ENCODE measurements at places on chromosomes 3 and 15.
A peak's percentile ranks its signal among the peaks of the same experiment; 100 is the strongest.

- DNase-seq: no peak
These were observed 681.6 kb upstream of the ARPP21 start for GRCh38 chr3:34957677-34958076.

DNA sequence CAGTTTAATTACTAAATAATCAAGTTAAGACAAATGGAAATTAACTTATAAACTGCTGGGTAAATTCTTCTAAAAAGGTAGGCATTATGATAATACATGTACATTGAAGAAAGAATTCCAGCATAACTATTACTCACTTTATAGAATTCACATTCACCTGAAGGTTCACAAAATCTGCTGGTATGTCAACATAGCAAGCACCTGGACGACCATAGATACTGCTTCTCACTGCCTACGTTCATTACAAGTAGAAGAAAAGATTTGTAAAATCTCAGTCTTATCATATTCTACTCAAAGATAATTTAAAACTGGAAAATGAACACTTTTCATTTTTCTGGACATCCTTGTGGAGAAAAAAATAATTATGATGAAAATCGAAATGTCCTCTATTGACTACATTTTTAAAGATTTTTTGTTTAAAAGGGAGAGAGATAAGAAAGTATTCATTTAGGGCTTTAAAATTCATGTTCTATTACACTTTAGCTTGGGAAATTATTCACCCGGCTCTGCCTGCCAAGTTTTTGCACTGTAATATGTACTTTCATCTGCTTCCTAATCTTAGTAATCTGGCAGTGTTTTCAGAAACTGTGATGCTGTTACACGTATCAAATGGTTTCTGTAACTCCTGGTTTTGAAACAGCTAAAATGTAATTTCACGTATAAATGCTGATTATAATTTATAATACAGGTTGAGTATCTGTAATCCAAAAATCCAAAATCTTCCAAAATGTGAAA lies 16.1 kb downstream of the HACL1 start:
- DNase-seq: peak; percentile 33

- DNase-seq: no peak
These were observed 106.0 kb downstream of the HMG20A start for GRCh38 chr15:77526595-77527163.

DNA sequence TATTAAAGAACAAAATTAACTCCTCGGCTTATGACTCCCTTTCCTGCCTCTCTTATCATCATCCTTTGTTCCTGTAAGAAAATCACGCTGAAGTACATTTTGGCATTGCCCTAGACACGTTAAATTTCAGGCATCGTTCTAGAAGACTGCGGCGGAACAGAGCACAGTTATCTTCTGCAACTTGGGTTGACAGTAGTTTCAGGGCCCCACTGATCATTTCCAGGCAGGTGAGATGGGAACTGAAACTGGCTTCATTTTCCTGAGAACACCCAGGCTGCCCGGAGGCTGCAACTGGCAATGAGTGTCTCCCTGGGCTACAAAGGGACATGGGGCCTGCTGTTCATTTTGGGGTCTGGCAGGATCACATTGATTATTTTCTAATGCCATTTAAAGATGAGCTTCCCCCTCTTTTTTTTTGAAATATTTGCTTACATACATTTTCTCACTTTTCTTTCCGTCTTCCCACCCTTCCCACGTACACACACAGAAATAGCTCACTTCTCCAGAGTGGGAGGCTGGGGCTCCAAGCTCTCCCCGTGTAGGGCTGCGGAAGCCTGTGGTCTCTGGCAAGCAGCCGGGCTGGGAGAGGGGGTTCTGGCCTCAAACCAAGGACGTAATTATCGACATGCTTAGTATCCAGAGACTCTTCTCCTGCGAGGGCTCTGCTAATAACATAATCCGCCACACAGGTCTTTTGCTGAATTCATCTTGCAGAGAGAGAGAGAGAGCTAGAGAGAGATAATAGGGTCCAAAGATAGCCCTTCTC lies 267.4 kb downstream of the ABHD5 start:
- DNase-seq: no peak

- DNase-seq: no peak
These were observed 154.9 kb downstream of the ECT2 start for GRCh38 chr3:172905451-172905850.
